ENCODE measurements at places on chromosomes 7 and 10.

DNA sequence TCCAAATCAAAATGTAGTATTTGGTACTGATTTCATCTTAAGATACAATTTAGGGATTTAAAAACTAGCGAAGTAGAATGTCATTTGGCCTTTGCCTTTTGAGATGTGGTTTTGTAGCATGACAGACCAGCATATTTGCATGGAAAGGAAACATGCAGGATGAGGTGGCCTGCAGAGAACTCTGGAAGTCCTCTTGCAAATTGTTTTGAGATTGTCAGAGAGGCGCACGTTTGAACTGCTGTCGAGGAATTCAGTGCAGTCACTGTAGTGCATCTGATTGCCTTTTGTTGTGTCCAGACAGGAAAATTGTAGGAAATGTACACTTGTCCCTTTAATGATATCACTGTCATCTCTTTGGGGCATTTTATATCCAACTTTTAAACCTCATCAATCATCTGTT, 136.7 kb downstream of the CELF2 start:
- DNase-seq, result no peak

DNA sequence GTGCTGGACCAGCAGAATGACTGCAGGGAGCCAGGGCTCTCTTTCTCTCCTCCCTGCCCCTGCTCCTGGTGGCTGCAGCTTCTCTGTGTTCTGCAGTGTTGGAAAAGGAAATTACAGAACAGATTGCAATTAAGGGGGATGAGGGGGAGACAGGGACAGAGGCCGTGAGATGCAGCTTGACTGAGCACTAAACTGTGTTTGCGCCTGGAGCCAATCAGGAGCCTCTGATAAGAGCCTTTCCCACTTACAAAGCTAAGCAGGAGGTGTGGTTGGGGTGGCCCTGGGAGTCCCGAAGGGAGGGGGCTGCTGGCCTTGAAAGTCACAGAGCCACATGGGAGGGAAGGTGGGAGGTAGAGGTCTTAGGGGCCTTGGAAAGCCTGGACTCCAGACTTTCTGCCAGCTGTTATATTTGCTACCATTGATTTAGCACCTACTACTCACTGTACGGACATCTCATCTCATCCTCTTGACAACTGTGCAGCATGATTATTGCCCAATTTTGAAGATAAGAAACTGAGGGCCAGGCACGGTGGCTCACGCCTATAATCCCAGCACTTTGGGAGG, 26.7 kb downstream of the TRIM8 start:
- no peak for DNase-seq

GRCh38 chr10:116716381-116716780, 26.0 kb downstream of the HSPA12A start:
- no peak for DNase-seq

GRCh38 chr7:24349339-24349738, 65.3 kb downstream of the NPY start:
- no peak for DNase-seq

DNA sequence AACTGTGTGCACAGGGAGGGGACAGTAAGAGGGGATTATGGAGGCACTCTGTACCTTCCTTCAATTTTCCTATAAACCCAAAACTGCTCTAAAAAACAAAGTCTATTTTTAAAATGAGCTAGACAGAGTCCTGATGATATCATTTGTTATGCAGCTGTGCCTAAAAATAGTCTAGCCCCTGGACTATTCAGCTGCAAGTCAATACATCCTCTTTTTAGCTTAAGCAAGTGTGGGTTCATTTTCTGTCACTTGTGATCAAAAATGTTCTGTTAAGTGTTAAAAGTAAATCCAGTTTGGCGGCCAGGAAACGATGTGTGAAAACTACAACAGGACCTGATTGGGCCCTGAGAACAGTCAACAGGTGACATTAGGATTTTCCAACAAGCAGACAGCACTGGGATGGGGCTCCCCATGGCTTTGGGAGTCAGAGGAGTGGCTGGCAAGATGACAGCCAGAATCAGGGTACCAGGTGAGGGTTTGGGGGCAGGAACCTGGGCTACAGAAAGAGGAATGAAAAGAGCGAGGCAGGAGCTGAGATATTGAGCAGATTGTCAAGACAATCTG, 33.9 kb downstream of the FAM107B start:
- DNase-seq, result no peak

DNA sequence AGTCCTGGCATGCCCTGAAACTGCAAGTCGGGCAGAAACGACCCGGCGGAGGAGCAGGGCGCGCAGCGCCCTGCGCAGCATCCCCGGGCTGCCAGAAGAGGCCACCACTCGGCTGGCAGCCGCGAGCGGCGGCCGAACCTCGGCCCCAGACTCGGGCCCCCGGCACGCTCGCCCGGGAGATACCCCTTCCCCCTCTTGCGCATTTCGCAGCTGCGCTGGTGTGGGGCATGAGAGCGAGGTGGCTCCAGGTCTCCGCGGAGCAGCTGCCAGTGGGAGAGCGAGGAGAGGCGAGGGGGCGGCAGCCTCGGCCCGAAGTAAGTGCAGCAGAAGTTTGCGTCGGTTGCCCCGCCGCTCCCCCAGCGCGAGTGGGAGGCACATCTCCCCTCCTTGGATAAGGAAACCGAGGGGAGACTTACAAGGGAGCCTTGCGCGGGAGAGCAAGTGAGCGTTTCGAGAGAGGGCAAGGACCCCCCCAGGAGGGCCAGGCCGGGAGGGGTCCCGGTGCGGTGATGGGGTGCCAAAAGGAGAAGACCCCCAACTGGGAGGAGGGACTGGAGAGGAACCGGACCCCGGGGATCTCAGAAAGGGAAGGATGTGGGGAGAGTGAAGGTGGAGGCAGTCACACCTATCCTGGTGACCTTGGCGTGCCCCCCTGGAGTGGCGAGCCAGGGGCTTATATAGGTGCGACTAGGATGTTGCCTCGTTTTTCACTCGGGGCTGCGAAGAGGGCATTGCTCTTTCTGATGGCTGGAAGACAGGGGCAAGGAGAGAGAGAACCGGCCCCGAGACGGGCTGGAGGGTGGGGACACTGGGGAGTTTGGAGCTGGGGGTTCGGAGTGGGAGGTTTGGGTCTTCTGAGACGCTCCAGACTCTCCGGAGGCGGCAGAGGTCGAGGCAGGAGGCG, 256.3 kb downstream of the OTUD1 start:
- DNase-seq, result no peak

- no peak for DNase-seq
These were observed 172.1 kb downstream of the ACTR3B start for GRCh38 chr7:152931633-152932032.

DNA sequence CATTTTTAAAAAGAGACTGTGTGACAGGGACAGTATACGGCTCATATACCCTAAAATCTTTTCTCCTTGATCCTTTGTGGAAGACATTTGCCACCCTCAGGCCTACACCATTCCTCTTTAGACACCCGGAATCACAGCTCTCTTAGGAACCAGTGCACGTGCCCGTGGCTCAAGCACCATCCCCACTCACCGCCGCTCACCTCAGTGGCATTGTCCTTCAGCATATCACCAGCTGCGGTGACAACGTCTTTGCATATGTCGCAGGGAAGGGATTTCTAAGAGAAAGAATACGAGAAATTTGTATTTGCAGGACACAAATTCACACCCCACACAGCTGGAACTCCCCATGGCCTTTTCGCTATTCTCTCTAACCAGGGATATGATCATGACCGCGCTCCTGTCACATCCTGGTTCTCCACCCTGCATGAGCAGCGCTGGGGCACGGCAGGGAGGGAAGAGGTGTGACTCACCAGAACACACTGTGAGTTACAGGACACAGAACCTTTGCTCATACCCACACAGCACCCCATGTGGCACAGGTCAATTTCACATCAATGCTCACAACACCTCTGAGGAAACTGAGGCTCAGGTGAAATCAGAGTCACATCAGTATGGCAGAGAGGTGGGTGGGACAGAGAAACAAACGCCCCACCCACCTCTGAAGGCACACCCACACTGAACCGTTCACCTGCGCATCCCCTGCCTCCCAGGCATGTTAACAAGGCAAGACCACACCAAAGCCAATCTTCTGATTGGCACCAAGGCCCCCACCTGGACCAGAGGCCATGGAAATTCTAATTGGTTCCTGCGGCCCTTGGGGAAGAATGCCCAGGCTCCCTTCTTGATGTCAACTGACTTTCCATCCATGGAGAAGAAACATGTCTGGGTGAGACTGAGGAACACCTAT, 19.2 kb downstream of the PSAP start:
- DNase-seq, result no peak

- DNase-seq, result no peak
These were observed 288.9 kb downstream of the KCNMA1 start for GRCh38 chr10:77348751-77349150.

- DNase-seq, result no peak
These were observed 153.3 kb downstream of the LRRTM3 start for GRCh38 chr10:67079126-67079525.

GRCh38 chr10:20853276-20853675, 43.8 kb downstream of the NEBL start:
- DNase-seq, result no peak

All from HTR-8/SVneo (cell line).